ENCODE measurements at places on chromosomes 16 and 17. TPM values are rescaled to one million over a fixed set of nuclear protein-coding genes. Genes with fewer than 3 reads are reported as not detected.

Gene KCNH6
- not detected for total RNA-seq

Gene CLEC19A
- total RNA-seq = not detected

Gene ADAMTS18
- 1.0 TPM for total RNA-seq

Gene CHD9NB
- total RNA-seq = 1.0 TPM

Gene TP53TG3B
- total RNA-seq = not detected

Gene ASPA
- 9.7 TPM for total RNA-seq
